ENCODE measurements at places on chromosomes 5 and 9.

GRCh38 chr5:114377946-114378345, 16.1 kb downstream of the KCNN2 start:
- no peak for DNase-seq

- DNase-seq: no peak
These were observed 339.6 kb upstream of the CCNH start for GRCh38 chr5:87752362-87752761.

DNA sequence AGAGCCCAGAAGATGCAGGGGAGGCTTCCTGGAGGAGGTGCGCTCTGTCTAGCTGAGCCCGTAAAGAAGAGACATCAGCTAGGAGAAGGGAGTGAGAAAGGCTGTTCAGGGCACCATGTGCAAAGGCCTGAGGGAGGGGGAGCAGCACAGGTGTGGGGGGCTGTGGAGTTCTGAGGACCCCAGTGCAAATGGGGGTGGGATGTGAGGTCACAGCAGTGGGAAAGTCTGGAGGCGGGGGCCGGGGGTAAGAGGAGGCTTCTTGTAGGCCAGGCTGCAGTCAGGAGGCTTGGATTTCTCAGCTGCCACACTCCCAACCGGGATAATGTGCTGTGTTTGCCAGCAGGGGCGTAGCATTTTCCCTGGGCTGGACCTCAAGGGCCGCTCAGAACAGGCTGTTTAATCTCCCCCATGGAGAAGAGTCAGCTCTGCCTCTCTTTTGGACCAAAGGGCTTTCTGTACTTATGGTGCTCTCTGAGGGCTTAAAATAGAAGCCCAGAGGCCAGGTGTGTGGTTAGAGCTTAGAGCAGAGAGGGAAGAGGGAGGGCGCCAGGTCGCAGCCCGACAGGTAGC, 5.7 kb downstream of the NEURL1B start:
- DNase-seq: no peak

DNA sequence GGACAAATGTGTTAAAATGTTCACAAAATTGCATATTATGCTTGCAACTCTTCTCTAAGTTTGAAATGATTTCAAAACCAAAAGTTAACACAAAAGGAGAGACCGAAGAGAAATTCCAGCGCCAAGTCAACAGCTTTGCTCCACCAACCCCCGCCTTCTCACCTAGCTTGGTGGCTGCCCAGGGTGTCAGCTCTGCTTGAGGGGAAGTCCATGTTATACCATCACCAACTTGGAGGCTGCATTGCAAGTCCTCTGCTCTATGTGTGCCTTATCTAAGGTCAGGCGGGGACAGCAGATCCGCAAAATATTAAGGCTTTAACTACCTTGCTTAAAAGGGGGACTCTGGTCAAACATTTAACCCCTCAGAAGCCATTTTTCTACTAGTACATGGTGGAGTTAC, 14.6 kb downstream of the CCNJL start:
- no peak for DNase-seq

GRCh38 chr5:82480331-82480730, 202.2 kb upstream of the RPS23 start:
- no peak for DNase-seq

DNA sequence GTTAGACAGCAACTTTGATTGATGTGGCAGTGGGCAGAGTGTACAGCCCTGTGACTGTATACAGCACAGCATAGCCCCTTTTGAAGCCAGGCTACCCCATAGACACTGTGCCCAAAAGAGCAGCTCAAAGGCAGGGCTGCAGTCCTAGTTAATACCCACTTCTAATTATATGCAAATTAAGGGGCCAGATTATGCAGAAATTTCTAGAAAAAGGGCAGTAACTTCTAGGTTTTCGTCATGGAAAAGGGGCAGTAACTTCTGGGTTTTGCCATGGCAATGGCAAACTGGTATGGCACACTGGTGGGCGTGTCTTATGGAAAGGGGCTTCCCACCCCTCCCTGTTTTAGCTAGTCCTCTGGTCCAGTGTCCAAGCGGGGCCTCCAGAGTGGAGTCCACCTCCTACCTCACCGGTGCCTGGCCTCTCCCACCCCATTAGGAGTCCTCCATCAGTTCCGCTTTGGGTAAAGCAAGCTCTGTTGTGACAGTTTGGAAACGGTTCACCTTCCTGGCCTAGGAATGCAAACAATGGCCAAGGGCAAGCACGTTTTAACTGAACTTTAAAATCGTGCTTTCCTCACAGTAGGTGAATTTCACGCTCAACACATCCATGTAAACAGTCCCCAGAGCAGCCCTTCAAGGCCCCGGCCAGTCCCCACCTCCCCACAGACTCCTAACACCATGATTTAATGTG, 5.6 kb downstream of the ADAMTS13 start:
- no peak for DNase-seq

DNA sequence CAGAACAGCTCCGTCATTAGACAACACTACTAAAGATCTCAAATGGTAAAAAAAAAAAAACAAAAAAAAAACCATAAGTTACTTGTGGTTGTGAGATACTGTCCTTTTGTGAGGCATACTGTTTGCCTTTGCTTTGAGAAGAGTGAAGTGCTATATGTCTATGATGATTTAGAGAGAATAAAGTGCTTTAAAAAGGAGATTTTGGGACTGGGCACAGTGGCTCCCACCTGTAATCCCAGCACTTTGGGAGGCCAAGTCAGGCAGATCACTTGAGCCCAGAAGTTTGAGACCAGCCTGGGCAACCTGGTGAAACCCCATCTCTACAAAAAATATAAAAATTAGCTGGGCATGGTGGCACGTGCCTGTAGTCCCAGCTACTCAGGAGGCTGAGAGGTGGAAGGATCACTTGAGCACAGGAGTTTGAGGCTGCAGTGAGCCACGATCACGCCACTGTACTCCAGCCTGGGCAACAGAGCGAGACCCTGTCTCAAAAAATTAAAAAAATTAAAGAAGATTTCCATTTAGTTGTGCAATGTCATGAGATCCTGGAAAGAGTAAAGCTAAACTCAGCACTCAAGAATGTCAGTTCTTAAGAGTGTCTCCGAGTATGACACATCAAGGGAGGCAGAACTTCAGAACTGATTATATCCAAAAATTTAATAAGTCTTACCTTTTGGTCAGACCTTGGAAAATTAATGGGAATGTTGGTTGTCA, 87.3 kb downstream of the PRDM6 start:
- DNase-seq: no peak

- DNase-seq: peak; percentile 66
These were observed 3.1 kb upstream of the GNPDA1 start for GRCh38 chr5:142015781-142016533.

GRCh38 chr9:1400983-1401382, 350.8 kb downstream of the DMRT2 start:
- DNase-seq: no peak

DNA sequence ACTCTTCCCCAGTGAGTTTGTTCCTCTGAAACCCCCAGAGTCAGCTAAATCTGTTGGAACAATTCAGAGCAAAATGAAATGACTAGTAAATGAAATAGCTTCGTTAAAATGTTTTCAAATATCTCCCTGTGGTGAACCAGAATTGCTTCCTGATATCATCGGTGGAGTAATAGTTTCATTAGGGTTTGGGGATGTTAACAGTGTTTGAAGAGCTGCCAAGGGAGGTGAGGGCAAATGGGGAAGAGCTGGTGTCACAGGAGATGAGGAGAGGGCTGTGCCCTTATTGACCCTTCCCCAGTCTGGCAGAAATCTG, 4.3 kb upstream of the C7 start:
- DNase-seq: no peak
